Stimulated activated CD8-positive, alpha-beta memory T cell treated with anti-CD3 and anti-CD28 coated beads, Interleukin-4, amount 100 ng/mL, for 1 hour (primary cell): ENCODE measurements at places on chromosomes 7 and 10.

DNA sequence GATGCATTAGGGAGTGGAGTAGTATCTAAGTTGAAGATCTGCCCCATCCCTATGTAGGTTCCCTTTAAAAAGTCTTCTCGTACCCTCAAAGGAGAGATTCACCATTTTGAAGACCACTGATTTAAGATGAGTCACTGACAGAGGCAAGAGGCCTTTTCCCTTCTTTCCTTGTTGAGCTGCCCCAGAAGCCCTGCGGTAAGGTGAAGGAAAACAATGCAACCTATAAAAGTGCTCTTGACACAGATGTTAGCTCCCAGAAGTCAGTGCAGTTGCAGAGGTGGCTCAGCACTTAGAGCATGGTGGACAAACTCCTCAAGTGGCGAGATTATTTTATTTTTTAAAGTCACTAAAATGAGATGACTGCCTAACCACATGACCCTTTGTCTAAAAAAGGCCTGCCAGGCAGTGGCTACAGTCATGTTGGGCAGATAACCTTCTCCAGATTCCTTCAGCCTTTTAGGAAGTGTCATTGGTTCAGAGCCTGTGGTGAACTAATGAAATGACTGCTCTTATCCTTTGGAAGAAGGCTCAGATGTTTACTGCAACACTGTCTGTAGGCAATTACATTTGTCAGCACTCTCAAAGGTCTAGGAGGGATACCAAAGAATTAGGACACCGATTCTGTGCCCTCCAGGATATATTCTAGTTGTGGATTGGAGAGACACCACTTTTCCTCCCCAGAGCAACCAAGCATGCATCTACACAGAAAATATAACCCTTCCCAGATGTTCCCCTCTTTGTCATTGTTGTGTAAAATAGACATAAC is 88.7 kb downstream of the ARID5B start:
- DNase-seq: no peak

- DNase-seq: no peak
These were observed 6.0 kb downstream of the ADD3 start for GRCh38 chr10:110013630-110014293.

DNA sequence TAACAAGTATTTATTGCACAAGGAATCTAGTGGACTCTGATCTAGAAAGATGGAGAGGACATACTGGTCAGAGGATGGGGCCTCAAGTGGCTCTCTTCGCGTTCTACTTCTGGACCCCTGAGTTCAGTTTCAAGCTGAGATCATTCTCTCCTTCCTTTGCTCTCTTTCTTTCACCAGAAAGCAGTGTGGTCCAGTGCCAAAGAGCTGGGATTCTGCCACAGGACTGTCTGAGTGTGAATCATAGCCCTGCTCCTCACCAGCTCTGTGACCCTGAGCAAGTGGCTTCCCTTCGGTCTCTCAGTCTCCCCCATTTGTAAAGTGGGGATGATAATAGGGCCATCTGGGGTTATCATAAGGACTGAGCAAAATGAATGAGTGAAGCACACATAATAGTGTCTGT is 715.2 kb downstream of the SUGCT start:
- DNase-seq: no peak

DNA sequence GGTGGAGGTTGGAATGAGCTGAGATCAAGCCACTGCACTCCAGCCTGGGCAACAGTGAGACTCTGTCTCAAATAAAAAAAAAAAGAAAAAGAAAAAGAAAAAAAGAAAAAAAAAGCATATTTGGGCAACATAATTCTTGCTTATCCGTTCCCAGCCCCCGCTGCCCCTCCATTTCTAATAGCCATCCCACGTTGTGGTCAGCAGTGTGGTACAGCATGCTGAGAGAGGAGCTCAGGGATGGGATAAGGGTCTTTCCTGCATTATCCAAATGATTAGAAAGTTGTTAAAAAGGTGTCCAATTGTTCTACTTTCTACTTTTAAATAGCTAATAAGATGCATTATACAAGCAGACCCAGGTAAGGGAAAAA is 104.9 kb upstream of the ZNF92 start:
- no peak for DNase-seq

DNA sequence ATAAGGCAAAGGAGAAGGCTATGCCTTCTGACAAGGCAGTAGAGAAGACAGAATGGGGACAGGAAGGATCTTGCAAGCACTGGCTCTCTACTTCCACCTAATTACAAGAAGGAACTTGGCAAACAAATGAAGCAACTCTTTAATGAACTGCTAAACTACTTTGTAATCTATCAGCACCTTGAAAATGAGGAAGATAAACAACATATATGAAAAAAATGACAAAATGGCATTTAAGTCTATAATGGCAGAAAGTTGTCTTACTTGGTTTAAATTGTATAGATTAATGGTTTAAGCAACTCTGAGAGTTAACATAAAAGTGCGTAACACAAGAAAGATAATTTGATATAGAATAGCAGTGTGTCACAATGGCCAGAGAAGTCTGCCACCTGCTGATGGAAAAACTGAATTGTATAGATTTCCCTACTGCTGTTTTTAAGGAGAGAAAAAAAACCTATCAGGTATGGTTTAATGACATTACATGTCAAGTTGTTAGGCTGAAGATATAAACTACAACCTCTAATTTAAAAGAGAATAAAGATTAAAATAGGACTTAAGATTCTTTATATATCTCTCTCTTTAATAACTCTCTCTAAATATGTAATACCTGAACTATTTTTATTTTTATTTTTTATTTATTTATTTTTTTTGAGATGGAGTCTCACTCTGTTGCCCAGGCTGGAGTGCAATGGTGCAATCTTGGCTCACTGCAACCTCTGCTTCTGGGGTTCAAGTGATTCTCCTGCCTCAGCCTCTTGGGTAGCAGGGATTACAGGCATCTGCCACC is 11.8 kb downstream of the NT5C3A start:
- DNase-seq: no peak

DNA sequence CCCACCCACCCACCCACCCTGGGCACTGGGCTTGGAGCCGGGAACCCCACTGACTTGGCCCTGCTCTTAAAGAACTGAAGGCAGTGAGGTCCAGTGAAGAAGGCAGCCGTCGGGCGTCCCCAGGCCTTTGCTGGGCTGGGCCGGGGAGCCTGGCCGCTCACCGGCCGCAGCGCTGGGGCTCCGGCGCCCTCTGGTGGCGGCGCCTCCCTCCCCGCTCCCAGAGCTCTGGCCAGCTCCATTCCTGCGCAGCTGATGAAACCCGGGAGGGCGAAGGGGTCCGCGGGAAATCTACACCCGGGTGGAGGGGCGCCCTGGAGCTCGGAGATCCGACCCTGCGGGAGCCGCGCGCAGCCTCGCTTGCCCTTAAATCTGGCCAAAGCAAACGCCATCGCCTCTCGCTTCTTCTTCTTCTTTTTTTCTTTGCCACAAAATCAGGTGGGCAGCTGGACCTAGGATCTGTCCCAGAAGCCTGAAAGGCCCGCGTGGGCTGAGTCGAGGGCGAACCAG is 1.7 kb upstream of the CXCL12 start:
- DNase-seq: no peak

DNA sequence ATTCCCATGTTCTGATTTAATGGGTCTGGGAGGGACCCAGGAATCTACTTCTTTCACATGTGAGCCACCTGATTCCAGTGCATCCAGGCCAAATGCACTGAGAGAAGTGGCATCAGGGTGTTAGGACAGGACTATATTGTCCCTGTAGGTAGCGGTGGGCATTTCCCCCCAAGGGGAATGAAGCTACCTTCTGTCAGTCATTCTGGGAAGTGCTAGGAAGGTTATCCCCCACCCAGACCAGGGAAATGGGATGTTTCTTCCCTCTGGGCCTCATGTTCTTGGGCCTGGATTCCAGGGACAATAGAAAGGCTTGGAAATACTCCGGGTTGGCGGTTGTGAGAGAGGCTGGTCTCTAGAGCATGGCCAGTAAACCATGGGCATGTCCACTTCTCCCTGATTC is 20.8 kb downstream of the C10orf53 start:
- DNase-seq: no peak

DNA sequence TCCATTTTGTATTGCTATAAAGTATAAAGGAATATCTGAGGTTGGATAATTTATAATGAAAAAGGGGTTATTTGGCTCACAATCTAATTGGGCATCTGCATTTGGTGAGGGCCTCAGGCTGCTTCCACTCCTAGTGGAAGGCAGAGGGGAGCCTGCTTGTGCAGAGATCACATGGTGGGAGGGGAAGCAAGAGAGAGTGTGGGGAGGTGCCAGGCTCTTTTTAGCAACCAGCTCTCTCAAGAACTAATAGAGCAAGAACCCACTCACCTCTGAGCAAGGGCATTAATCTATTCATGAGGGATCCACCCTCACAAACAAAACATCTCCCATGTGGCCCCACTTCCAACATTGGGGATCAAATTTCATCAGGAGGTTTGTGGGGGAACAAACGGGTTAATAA is 64.6 kb downstream of the OGDH start:
- no peak for DNase-seq

GRCh38 chr7:18530224-18531179 is 35.0 kb downstream of the HDAC9 start:
- no peak for DNase-seq

- no peak for DNase-seq
These were observed 26.2 kb downstream of the VSIR start for GRCh38 chr10:71747039-71747531.

DNA sequence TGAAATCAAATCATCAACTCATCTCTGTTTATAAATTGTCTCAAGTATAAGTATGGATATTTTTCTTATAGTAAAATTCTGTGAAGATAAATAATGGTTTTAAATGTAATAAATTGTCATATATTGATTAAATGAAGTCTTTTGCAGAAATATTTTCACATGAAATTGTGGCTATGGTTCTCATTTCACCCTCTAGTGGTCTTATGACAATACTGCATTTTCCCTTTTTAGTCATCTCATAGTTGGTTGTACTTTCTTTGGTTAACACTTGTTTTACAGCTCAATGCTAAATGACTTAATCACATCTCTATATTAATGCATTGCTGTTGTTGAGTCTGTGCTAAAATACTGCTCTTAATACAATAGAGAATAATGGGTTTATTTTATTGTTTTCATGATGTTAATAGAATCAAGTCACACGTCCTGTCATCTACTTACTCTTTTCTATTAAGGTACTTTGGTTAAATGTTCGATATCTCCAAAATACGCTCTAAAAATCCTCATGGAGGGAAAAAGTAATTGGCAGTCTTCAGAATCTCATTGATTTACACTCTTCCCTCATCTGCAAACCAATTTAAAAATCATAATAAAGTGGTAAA is 38.0 kb upstream of the CACNA2D1 start:
- DNase-seq: no peak

DNA sequence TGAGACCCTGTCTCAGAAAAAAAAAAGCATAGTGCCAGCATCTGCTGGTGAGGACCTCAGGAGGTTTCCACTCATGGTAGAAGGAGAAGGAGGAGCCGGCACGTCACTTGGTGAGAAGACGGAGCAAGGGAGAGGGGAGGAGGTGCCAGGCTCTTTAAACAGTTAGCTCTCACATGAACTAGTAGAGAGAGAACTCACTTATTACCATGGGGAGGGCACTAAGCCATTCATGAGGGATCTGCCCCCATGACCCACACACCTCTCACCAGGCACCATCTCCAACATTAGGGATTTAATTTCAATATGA is 62.9 kb upstream of the VKORC1L1 start:
- no peak for DNase-seq

- no peak for DNase-seq
These were observed 13.5 kb downstream of the LRMDA start for GRCh38 chr10:75444781-75445386.

DNA sequence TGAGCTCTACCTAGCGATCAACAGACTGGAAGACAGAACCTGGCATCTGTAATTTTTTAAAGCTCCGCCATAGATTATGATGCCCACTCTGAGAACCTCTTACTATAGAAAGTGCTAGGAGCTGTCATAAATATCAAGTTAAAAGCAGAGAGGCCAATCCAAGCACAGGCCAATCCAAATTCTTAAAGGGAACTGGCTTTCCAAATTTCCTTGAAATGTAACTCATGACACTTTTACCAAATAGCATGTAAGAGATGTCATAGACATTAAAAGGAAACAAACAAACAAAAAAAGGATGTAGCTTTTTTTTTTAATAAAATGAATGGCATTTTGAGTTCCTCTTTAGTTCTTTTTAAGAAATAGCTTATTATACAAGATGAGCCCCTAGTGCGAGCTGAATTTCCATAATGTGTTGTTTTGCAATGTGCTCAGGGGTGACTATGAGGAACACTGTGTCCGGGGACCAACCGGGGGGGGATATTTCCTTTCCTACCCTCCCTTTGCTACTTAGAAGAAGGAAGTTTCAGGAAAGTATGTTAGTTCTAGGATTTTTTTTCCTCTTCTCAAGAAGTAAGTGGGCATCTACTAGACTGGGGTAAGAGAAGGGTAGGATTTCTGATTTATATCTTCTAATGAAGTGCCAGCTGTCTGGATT is 23.7 kb upstream of the MRC1 start:
- no peak for DNase-seq

DNA sequence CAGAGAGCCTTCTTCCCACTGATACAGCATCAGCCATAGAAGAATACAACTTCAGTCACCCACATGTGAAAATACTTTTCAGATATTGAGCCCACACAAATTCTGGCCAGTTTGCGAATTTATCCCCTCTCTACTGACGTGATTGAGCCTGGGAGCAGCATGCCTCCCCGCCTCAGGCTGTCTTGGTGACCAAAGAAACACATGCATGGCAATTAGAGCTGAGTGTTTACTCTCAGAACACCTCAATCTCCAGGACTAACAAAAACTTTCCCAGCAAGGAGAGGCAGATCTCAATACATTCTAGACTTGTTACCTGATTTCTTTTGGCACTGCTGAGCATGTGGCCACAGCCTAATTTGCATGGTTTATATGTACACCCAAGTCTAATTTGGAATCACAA is 122.5 kb downstream of the TMEM26 start:
- no peak for DNase-seq

- no peak for DNase-seq
These were observed 140.9 kb upstream of the NRBF2 start for GRCh38 chr10:62992145-62992721.

DNA sequence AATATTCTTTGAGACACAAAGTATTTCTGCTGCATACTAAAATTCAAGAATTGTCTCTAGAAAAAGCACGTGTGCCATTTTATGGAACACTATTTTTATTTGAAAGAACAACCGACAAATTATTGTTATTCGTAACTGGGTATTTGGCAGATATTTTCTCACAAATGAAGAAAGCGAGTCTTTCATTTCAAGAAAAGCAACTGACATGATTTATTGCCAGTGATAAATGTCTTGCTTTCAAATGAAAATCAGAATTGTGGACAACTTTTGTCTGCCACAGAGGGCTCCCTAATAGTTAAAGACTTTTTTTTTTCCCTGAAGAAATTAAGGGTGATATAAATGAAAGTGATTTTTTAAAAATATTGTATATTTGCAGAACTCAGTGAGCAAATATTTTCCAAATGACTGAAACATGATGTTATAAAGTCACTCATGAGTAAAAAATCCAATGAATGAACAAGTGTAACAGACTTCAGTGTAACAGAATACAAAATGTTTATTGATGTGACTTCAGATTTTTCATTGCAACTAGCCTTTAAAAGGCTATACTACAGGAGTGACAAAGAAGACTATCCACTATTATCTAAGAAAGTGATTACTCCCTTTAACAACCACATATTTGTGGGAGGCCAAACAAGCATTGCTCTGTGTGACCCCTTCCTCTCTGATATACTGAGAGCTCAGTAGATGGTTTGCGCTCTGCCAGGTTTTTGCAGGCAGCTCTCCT is 49.0 kb upstream of the SEMA3E start:
- DNase-seq: no peak

GRCh38 chr10:129814681-129815646 is 149.1 kb downstream of the EBF3 start:
- no peak for DNase-seq
